RCC 7860 (cell line): ENCODE measurements at places on chromosomes 11 and 22.

DNA sequence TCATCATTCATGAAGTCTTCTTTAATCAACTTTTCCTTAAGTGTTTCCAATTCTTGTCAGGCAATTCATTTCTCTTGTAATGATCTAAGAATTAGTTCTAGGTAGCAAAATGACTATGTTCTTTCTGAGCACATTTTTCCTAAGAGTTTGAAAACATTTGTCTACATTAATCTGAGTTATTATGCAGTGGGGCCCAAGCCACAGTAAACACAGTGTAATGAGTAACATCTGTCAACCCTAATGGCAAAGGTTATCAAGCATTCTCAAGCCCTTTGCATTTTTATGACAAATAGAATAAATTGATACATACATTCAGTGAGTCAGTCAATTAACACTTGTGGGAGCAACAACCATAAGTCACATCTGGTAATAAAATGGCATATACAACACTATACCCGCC lies 106.7 kb upstream of the ZC3H12C start:
- DNase-seq: no peak

DNA sequence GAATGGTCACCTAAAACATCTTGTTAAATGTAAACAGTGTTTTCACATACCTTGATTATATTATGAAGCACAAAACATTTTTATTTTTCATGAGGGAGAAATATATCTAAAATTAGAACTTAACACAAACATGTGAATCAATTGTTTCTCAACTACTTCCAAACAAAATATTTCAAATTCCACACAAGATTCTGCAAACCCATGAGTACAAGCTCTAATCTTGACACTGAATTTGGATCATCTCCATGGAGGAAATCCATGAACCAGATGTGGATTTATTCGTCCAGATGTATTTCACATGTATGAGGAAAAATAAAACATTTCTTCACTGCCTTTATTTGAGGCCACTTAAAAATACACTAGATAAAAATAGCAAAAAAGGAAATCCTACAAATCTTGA lies 184.2 kb downstream of the SBF2 start:
- no peak for DNase-seq

GRCh38 chr11:36726420-36726819 lies 128.4 kb upstream of the RAG2 start:
- DNase-seq: no peak

DNA sequence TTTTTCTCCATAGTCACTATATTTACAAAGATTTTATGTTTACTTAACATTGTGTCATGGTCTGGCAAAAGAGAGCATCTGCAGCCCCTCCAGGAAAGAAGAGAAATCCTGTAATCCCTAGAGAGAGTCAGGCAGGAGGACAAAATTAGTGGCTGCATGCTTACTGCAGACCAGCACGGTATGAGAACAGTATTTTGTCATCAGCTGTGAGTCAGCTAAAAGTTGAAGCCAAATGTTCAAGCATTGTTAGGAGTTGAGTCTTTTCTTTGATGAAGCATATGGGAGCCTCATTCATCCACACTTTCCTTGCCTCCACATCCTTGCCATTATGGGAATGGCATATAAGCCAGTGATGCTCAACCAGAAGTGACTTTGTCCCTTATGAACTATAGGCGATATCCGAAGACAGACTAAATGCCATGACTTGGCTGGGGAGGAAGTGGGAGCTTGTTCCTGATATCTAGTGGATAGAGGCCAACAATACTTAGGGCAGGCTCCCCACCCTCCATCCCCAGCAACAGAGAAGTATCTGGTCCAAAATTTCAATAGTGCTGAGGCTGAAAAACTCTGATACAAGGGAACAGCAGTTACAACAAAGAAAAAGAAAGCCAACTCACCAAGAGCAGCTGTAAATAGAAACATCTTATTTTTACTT lies 112.0 kb upstream of the OR5AK2 start:
- DNase-seq: no peak

GRCh38 chr11:72232260-72233055 lies 7.9 kb downstream of the INPPL1 start:
- no peak for DNase-seq

DNA sequence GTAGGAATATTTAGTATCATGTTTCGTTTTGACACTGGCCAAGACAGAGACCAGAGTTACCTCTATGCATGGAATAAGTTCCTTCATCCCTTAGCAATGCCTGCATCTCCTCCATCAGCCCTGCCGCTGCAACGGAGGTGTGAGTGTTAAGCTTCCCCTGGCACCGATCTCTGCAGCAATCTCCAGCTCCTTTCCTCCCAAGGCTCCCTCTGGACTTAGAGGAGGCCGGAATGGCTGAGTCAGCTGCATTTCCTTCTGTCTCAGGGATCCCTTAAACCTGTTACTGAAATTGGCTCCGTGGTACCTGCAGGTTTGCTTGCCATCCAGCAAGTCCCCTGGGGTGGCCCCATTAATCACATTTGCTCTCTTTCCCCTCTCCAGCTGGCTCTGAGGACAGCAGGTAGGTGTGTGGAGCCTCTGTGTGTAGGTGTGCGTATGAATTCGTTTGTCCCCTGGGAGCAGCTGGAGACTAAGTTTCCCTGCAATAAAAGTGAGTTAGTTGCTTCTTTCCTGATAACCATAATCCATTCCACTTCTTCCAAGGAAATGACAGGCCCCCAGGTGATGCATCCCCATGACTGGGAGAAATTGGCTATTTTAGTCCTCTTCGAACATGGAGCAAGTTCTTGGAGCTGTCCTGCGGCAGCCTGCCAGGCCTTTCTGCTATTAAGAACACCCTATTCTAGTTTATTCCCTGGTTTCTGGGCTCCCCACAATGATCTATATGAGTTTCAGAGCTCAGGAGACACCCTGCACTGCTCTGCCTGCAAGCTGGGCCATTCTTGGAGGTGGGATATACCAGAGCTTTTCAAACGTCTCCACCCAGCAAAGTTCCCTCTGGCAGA lies 457.2 kb upstream of the CADM1 start:
- no peak for DNase-seq

- DNase-seq: no peak
These were observed 6.2 kb downstream of the TEAD1 start for GRCh38 chr11:12680246-12680939.

- no peak for DNase-seq
These were observed 618 bp downstream of the OR8D1 start for GRCh38 chr11:124313131-124313530.

- DNase-seq: no peak
These were observed 12.5 kb downstream of the CCDC34 start for GRCh38 chr11:27350511-27350910.

GRCh38 chr11:105024394-105024793 lies 1.4 kb upstream of the CASP5 start:
- DNase-seq: no peak

DNA sequence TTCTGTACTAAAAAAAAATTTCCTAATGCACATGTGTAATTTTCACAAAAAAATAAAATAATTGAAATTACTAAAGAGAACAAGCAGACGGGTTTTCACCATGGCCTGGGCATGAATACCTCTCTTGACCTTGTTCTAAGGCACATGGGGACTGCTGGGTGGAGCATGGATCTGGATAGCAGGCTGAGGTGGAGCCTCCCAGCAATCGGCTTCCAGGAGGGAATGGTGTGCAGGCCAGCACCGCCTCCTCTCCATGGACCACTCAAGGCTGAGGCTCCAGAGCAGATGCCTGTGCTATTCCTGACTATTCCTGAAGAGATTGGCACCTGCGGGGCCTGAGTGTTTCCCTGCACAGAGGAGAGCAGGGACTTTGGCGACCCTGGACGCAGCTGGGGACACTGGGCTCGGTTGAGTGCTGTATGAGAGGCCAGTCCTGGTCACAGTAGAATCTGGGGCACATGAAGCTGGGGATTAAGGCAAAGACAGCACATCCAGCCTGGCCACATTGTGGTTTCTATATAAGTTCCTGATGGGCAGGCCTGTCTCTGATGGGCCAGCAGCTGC lies 963.6 kb downstream of the BRD1 start:
- DNase-seq: no peak

DNA sequence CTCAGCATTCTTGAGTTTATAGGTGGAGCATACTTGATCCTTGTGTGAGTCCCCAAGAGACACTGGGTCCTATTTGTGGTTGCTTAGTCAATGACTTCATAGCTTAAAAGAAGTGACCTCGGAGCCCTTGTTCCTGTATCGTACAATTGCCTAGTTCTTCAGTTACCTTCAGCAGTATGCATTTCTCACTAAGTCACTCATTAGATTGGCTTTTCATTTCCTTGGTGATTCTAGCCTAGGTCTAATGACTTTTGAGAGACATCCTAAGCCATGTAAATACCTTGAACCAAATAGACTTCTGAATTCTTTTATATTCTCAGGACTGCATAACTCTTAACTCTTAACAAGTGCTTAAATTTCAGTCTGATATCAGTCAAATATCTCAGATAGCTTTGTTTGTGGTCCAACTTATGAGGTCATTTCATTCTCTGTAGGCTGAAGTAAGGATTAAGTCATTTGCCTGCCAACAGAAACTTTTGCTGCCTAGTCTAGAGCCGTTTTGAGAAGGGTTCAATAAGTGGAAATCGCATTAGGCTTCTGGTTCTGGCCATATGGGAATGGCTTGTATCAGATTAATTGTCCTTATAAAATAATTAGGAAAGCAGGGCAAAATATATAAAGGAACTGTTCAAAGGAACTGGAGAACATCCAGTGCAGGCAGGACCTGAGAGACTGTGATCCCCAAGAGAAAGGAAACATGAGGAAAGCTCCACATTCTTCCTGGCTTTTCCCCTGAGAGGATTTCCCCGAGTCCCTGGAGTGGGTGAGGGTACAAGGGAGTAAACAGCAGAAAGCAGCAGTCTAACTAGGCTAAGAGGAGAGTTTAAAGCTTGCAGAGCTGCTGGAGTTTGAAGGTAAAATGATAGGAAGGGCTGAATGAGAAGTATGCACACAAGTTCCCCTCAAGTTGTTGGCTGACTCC lies 39.9 kb downstream of the TRAF6 start:
- peak; percentile 85 for DNase-seq

GRCh38 chr11:15841931-15842740 lies 514.2 kb downstream of the SOX6 start:
- no peak for DNase-seq

DNA sequence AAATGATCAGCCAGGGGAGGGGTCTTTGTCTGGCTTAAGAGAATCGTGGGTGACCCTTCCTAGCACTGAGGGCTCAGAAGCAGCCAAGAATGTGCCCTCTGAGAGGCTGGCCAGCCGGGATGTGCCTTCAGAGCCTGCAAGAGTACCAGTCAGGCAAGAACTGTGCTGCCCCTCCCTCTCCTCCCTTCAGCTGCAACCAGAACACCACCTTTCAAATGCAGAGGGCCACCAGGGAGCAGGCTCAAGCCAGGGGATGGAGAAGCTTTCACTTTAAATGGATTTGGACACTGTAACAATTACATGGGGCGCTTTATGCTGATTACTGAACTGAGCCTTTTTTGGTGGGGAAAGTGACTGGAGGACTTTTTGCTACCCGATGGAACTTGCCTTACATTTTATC lies 44.9 kb upstream of the TENM4 start:
- no peak for DNase-seq

- no peak for DNase-seq
These were observed 20.3 kb downstream of the XKR3 start for GRCh38 chr22:16804882-16805281.

GRCh38 chr22:19055801-19056200 lies 66.4 kb downstream of the DGCR2 start:
- DNase-seq: no peak

DNA sequence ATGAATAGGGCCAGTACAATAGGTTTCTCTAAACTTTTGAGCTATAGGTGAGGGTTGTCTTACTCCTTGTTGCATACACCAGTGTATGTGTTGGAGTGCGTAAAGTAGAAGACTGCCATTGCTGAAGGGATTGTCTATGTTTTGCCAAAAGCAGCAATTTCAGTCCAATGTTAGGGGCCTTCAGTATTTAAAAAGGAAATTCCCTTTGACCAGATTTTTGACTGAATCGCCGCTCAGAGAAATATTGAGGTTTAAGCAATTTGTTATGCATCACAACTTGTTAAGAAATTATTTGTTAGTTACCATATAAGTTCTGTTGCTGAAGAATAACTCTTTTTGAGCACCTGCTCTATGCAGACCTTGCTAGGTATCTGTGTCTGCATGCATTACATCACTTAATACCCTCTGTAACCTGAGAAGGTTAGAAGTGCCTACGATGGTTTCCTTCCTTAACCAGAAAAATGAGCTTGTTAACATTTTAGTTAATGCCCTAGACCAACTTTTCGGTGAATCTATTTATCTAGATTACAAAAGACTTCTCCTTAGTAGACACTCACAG lies 33.9 kb downstream of the MMP20 start:
- DNase-seq: no peak

GRCh38 chr11:120128392-120129119 lies 9.4 kb downstream of the TRIM29 start:
- no peak for DNase-seq

DNA sequence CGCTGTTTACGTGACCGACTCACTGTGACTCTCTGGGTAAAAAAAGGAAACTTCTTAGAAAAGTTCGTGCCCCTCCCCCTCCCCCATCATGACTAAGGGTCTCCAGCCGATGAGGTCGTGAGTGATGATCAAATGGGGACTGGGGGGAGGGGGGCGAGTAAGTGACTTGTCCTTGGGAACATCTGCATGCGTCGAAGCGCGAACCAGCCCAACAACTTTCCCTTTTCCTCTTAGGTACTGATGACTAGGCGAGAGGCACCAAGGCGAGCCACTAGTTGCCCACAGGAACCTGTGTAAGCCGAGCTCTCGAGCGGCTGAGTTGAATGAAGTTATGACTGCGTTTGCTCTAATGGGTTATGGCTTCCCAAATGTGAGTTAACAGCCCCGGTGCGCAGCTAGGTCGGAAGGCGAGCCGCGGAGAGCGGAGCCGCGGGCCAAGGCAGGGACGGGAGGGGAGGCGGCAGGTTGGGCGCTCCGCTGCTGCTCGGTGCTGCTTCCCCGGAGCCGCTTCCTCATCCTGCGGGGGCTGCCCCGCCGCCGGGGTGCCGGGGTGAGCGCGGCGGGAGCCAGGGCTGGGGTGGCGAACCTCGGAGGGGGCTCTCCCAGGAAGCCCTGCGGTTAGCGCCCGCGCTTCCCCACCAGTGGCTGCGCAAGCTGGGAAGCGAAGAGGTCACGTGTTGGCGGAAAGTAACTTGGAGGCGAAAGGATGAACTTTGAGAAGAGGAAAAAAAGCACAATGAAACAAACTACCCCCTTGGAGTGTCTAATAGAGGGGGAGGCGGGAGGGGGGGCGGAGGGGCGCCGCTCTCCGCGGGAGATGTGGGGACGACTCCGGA lies 22.1 kb upstream of the BDNF start:
- no peak for DNase-seq

- no peak for DNase-seq
These were observed 764.7 kb downstream of the BRD1 start for GRCh38 chr22:49062802-49063544.

GRCh38 chr11:1533342-1533725 lies 38.7 kb downstream of the DUSP8 start:
- no peak for DNase-seq
